ENCODE measurements at places on chromosomes 11 and 22.

DNA sequence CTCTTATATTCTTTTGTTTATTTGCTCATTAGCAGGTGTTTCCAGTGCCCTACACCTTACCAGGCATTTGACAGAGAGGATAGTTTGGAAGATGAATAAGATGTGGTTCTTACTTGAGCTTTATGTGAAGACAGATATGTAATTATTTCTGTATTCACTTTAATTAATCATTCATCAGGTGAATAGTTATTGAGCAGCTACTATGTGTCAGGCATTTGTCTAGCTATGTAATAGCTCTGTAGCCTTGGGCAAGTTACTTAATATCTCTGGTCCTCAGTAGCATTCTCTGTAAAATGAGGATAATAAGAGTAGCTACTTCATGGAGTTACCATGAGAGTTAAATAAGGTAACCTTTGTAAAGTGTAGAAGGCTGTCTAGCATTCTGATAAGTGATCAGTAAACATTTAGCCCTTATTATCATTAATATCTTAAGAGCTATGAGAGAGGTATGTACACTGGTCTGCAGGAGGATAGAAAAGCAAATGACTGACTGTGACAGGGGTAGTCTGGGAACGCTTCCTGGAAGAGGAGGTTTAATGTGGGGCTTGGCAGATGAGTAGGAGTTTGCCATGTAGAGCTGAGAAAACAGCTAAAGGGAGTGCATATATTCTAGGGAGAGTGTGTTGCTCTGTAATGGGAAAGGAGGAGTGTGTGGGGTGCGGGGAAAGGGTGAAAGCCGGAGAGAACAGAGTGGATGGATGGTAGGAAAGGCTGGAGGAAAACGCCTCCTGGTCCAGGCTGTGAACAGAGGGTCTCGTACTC is 56.1 kb downstream of the MICAL2 start:
- no peak for DNase-seq

GRCh38 chr11:57157624-57158023 is 24.1 kb upstream of the LRRC55 start:
- DNase-seq: no peak

- DNase-seq: no peak
These were observed 37.7 kb downstream of the DDI1 start for GRCh38 chr11:104073950-104074705.

- no peak for DNase-seq
These were observed 59.0 kb downstream of the OSBP2 start for GRCh38 chr22:30753701-30754100.

DNA sequence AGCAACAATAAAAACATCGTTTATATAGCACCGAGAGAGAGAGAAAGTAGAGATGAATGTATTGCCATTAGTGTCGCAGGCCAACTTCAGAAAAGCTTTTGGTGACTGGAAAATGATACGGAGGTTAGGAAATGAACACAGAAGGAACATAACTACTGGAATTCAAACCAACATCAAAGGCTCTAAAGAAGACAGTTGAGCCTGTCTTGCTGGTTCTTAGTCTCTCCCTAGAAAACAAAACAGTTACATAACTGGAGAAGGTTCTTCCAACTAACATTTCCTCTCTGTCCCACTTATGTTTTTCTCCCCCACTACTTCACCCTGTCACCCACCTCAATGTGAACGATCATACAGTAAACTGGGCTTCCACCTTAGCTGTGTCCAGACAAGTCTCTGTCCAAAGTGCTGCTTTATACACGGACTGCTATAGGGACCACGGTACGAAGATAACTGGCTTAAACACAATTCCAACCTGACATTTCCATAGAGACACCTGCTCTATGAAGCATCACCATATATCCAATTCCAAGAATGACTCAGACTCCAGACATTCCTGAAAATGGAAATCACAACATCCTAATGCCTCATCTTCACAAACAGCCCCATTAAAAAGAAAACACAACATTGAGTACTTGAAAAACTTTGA is 85.2 kb upstream of the ARHGAP32 start:
- no peak for DNase-seq

DNA sequence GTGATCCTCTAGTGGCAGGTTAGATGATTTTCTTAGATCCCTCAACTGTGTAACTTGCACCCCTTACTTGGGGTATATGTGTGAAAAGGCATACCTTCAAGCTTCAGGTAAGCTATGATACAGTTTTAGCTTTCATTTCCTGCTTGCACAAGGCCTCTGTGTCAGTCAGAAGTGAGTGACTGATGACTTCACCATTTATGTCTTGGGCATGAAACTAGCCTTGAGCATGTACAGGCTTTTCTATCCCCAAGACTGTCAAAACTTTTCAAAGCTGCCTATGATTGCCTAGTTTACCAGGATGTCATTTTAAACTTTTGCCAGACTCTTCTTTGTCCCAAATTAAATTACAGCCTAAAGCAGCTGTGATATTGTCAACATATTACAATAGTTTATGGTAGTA is 286.1 kb upstream of the CNTN5 start:
- no peak for DNase-seq

- DNase-seq: no peak
These were observed 7.1 kb downstream of the MUC2 start for GRCh38 chr11:1081601-1082311.

DNA sequence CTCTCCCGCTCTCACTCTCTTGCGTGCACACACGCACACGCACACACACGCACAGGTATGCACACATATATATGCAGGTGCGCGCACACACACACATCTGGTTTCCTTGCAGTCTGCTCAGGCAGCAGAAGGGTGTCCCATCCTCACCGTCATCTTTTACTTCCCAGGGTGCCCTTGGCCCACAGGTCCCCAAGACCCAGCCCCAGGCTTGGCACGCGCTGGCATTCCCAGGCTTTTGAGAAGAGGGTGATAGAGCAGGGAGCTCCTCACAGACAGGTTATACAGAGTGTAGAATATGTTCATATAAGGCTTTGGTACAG is 52.0 kb upstream of the SPATA19 start:
- no peak for DNase-seq

- peak; percentile 81 for DNase-seq
These were observed 55.7 kb downstream of the CD82 start for GRCh38 chr11:44621140-44621681.

Data from substantia nigra (tissue), 51 donors.